ENCODE measurements at places on chromosomes 6 and 20.

- no peak for DNase-seq
These were observed 579.9 kb downstream of the MMUT start for GRCh38 chr6:48883116-48883515.

GRCh38 chr6:11729076-11729475, 49.5 kb downstream of the ADTRP start:
- no peak for DNase-seq

DNA sequence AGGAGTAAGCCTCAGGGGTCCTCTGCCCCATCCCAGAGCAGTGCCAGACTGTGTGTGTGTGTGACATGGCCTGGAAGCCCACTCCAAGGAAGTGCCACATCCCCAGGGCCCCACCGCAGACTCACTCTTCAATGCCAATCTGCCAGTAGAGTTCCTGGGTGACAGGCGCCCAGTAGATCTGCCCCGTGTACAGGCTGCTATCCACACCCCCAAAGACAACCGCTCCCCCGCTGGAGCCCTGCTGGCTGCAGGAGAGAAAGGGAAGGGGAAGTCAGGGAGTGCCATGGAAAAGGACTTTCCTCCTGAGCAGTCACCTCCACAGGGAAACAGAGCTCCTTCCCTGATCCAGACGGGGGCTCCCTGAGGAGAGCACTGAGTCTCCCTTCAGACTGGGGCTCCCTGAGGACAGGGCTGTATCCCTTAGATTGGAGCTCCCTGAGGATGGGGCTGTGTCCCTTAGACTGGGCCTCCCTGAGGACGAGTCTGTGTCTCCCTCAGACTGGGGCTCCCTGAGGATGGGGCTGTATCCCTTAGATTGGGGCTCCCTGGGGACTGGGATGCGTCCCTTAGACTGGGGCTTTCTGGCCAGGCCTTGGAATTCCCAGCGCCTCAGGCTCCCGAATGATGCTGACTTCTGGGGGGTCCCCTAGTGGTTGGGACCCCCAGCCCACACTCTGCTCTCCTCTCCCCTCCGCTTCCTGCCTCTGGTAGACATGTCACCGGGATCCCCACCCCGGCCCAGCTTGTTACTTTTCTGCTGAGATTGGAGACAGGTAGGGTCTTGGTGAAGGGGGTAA, 5.2 kb upstream of the TFEB start:
- DNase-seq: no peak

DNA sequence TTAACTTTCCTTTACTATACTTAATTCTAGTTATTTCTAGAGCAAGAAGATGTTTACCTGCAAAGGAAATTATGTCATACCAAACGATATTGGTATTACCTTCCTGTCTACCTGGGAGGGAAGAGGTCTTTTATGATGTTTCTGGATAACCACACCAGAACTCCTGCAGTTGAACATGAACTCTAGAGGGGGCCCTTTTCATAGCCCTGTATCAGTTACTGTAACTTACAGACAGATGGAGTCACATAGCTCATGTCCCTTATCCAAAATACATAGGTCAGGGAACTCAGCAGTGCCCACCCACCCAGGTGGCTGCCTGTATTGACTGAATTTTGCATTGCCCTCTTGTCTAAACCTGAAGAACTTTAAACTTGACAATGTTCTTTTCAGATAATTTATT, 35.1 kb upstream of the MYL9 start:
- DNase-seq: peak; percentile 30

- no peak for DNase-seq
These were observed 26.0 kb upstream of the MYMX start for GRCh38 chr6:44190715-44191114.

DNA sequence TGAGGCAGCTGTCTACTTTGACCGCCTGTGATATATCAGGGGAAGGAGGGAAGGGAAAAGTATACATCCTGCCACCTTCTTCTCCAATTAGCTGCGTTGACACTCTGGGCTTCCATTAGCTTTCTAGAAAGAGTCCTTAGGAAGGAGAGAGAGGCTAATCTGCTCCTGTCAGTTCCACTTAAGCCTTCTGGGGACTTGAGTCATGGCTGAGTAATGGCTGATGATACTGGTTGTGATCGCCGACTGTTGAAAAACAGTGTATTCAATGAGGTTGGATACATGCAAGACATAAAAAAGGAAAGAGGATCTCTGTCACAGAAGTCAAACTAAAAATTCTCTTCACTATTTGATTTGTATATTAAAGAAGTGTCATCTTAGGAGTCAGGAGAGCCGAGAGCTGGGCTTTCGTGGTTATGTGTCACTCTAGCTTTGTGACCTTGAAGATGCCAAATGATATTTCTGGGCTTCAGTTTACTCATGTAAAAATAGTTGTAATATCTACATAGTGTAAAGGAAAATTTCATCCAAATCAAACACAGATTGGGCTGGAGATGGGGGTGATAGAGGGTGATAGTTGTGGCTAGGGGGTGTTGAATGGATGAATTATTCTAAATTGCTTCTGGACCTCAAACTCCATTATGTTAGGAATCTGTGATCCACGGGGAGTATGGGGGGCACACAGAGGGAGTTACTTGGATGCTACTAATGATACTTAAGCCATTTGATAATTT, 189.0 kb downstream of the UST start:
- DNase-seq: no peak

DNA sequence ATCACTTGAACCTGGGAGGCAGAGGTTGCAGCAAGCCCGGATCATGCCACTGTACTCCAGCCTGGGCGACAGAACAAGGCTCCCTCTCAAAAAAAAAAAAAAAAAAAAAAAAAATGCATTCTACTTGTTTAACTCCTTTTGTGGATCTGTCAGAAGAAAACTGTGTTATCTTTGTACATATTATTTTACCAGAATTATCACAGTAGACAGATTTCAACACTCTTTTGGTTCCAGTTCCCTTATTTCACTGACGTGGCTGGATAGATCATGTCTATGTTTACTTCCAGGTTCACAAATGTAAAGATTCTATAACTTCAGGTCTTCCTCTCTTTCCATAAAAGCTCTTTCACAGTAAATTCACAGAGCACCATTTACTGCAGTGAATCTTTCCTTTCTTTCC, 18.4 kb downstream of the NUDT3 start:
- no peak for DNase-seq
